NCI-H446 treated with DMSO at 0.1 percent for 48 hours (cell line): ENCODE measurements at places on chromosomes 4 and X.
A peak's percentile ranks its signal among the peaks of the same experiment; 100 is the strongest.

DNA sequence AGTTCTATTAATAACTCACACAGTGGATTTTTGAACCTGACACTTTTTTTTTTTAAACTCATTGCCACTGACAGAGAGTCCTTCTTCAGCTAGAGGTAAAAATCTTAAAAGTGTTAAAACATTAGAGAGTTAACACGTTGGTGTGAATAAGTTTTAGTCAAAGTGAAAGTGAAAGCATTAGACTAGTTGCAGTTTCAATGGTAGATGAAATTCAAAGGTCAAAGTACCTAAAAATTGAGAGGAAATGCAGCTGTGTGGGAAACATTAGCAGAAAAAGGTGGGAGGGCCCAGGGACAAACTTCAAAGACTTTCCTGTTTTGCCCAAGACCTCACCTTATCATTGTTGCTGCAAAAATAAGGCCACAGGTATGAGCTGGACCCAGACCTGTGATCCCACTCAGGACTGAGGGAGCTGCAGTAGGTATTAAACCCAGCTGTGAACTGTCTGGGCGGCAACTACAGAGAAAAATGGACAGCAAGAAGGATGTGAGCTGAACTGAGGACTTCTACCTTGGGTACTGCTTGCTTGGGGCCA, 17.6 kb upstream of the GABRA4 start:
- DNase-seq, result no peak

DNA sequence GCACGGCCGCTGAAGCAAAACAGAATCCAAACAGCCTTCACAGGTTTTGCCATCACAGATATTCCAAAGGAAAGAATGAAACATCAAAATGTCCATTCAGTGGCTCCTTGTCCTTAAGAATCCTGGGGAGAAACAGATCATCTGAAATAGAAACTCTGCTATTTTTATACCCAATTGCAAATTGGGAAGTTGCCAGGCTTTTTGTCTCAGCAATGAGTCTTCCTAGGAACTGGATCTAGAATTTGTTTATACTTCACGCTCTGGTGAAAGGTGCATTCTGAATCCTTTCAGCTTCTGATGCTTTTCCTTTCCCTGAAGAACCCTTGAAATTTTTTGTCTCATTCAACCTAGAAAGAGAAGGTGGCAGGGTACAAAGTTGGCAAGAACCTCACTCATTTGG, 218.9 kb downstream of the FBXW7 start:
- no peak for DNase-seq

GRCh38 chrX:9163214-9163709, 129.3 kb upstream of the FAM9B start:
- no peak for DNase-seq

DNA sequence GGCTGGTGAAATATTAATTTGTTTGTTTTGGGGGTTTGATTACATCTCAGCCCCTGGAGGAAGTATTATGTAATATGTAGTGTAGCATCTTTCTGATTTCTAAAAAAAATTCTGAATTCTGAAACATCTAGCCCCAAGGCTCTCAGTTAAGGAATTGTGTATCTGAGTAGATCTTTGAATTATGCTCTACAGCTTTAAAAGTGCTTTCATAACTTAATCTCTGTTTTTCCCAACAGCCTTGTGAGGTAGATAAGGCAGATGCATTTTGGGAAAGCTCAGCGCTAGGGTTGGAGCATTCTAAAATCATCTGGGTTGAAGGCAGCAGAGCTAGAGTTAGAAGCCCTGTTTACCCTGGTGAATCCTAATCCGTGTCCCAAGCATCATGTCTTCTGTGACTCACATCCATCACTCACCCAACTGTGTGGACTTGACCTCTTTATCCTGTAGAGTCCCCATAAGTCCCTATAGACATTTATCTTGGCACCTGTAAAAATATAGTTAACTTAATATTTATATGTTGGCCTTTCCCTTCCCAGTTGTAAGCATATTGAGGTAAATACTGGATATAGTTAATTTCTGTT, 49.8 kb downstream of the FNIP2 start:
- no peak for DNase-seq

- no peak for DNase-seq
Observed at GRCh38 chr4:38696697-38697096, 32.7 kb downstream of the KLF3 start.

DNA sequence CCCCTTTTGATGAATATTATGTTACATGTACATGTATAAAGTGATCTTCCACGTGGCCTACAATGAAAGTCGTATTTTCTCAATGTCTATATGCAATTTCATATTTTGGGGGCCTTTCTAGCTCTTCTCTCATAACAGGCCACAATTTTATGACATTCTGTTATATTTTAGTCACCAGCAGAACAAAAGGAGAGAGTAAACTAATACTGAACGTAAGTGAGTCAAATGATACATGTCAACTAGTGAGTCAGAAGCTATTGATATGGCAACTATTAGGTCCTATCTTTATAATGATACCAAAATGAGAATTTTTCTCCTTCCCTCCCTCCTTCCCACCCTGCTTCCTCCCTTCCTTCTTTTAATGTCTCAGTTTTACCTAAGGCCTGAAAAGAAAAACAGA, 14.4 kb downstream of the GC start:
- no peak for DNase-seq

- no peak for DNase-seq
Observed at GRCh38 chr4:5019274-5019673, at the start of gene CYTL1. Gene CYTL1 (minus strand): TSS chr4:5019458. CDS start chr4:5019445, 13 bp downstream.

- no peak for DNase-seq
Observed at GRCh38 chr4:140109292-140109691, 44.7 kb downstream of the MAML3 start.

- no peak for DNase-seq
Observed at GRCh38 chr4:141849367-141849766, 213.0 kb downstream of the IL15 start.

GRCh38 chrX:34300871-34301270, 168.8 kb upstream of the FAM47A start:
- DNase-seq, result no peak

GRCh38 chrX:8403988-8404387, 60.6 kb upstream of the VCX3B start:
- no peak for DNase-seq

GRCh38 chr4:85821688-85822455, 346.9 kb downstream of the ARHGAP24 start:
- no peak for DNase-seq

GRCh38 chr4:8904041-8904501, 32.4 kb upstream of the HMX1 start:
- no peak for DNase-seq

- DNase-seq, result no peak
Observed at GRCh38 chr4:16788868-16789267, 109.6 kb downstream of the LDB2 start.

GRCh38 chr4:102871772-102872171, 3.0 kb downstream of the CISD2 start:
- DNase-seq, result no peak

GRCh38 chr4:83569987-83570386, 34.1 kb downstream of the GPAT3 start:
- no peak for DNase-seq

DNA sequence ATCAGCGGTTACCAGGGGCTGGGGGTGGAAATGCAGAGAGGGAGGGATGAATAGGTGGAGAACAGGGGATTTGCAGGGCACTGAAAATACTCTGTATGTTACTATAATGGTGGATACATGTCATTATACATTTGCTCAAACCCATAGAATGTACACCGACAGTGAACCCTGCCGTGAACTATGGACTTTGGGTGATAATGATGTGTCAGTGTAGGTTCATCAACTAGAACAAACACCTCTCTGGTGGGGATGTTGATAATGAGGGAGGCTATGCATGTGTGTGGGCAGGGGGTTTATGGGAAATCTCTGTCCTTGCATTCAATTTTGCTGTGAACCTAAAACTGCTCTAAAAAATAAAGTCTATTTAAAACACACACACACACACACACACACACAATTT, 11.5 kb downstream of the HPSE start:
- DNase-seq, result no peak

DNA sequence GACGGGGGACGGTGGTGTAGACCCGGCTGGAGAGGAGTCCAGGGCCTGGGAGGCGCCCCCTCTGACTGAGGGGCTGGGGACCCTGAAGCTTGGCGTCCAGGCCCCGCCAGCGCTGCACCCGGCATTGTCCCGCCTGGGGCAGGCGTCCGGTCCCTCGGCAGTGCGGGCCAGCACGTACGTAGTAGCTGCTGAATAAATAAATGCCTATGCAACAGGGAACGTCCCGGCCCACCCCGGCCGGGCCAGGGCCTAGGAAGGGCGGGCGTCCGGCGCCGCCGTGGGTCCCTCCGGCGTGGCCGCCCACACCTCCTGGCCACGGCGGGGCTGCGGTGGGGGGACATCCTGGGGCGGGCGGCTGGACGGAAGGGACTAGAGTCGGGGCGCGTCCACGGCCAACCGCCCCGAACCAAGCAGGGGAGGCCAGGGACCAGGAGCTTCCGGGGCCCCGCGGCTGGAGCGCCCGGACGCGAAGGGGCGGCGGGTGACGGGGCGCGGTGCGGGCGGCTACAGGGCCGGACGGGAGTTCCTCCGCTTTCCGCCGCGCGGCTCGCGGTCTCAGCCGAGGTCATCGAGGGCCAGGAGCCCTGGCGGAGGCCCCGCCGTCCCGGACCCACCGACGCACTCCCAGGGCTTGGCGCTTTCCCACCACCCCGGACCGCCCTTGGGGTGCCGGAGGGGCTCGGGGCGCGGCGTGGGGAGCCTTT, 886 bp upstream of the WWC2 start:
- DNase-seq, result no peak

GRCh38 chr4:70637239-70637913, 8.8 kb downstream of the ENAM start:
- DNase-seq, result no peak

DNA sequence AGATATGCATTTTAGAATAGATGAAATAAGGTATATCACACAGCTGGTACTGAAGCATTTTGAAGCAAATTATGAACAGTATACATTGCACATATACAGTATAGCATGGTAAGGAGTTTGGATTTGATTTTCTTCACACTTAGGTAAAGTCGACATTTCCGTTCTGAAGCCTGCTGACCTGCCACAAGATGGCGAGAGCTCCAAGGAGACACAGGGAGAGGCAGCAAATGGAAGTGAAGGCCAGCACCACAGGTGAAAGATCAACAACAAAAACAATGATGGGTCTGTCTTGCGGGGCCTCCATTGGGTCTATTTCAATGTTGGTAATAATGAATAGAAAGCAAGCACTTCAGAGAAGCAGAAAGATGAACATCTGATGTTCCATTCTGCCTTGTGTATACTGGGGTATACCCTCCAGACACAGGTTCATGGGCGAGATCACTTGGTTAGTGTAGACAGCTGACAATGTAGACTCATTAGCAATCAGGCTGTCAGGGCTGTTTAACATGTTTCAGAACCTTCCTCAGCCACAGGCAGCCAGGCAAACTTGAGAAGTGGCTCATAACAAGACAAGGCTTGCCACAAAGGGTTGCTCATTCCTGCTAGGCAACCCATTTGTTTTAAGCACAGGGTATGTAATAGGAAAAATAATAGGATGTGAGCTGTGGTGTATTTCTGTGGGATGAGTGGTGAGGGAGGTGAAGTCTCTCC, 21.4 kb upstream of the NOX1 start:
- no peak for DNase-seq

- peak; percentile 17 for DNase-seq
Observed at GRCh38 chr4:175813821-175814220, 1.8 kb upstream of the GPM6A start.

DNA sequence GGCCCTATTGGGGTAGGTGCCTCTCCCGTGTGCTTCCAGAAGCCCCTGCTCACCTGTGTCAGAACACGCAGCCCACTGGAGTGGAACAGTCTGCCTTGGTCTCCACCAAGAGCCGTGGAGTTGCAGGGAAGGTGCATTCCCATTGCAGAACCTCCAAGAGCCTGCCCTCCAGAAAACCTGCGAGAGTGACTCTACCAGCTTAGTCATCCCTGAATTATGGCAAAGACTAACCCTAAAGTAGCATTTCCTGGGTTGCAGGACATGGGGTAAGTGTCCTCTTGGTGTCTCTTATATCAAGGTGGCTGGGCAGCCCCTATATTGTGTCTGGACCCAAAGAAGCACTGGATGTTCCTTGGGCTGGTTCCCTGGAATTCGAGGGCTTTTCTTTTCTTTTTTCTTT, 224.6 kb downstream of the BCOR start:
- no peak for DNase-seq

GRCh38 chr4:102723511-102723910, 37.3 kb downstream of the MANBA start:
- peak; percentile 29 for DNase-seq
